ENCODE measurements at places on chromosomes 4 and X. TPM values are rescaled to one million over a fixed set of nuclear protein-coding genes. Genes with fewer than 3 reads are reported as not detected.

DNA sequence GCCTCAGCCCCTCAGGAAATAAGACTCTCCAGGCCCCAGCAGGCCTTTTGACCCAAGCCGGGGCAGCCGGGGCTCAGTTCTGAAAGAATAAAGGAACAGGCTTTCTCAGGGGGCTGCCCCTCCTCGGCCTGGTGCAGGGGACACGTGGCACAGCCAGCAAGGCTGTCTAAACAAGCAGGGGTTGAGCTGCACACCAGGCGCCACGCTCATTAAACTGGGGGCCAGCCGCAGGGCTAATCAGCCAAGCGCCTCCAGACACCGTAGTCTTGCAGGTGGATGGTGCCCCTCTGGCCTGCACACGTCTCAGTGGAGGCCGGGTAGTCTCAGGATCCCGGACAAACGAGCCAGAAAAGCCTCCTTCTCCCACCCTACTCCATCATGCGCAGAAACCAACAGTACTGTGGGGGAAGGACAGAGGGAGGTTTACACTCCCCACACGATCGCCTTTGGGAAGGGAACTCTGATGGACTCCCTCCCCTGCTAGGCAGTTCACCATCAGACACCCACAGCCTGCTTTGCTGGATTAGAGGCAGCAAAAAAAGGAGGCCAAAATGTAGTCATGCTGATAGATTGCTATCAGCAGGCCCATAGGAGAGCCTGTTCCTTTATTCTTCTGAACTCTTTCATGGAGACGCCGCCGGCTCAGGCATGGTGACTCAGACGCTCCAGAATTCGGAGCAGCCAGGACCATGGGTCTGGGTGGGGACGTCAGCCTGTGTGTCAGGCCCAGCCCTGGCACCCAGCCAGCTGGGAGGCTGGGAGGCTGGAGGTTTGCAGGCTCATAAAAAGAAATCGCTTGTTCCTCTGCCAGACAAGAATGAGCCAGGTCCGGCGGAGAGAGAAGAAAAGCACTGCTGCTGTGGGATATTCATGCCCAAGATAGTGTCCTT is 342.4 kb downstream of the BCOR start:
- DNase-seq = peak; percentile 75

Gene SUPT20HL1
- not detected for total RNA-seq

DNA sequence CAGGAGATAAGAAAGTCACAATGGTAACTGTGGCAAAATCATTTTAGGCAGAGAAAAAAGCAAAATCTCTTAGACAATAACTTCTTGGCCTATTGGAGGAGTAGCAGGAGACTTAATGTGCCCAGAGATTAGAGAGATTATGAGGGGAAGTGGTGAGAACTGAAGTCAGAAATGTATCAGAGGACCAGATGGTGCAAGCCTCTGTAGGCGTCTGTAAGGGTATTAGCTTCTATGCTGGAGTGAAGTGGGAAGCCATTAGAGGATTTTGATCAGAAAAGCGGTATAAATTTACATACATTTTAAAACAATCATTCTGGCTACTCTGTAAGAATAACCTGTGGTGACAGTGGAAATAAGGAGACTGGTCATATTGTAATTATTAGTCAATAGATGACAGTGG is 236.7 kb downstream of the FAT4 start:
- no peak for DNase-seq

DNA sequence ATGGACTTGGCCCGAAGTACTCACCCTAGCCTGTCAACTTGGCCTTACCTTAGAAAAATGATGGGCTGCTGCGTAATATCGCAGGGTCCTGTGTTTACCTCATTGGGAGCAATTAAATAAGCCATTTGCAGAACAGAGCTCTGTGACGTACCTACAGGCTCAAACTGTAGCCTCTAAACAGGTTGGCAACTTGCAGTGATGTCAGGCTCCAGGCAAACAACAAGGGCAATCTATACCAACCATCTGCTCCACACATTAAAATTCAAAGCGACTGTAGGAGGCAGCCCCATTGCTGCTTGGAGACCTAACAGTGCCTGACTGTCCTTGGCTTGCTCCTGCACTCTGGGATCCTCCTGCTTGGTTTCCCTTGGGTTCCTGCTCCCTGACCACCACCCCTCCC is 17.2 kb downstream of the VGLL1 start:
- no peak for DNase-seq

GRCh38 chr4:98510757-98511517 is 147.5 kb downstream of the TSPAN5 start:
- DNase-seq = no peak

DNA sequence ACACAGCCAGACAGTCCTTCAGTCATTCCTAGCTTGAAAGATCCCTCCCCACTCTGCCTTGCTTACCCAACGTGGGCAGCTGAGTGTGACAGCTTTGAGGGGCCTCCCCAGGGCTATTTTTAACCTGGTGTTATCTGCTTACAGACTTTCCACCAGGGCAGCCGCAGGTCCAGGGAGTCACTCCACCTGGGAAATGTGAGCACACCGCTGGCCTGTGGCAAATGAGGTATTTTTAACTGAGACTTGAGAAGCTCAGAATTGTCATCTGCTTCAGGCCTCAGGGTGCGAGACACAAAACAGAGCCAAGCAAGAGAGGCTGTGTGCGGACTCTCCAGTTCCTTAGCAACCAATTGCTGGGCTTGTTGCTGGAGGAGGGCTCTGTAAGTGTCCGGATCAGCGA is 13.0 kb downstream of the CORIN start:
- DNase-seq = no peak

Gene IQCM
- not detected for total RNA-seq

- no peak for DNase-seq
Measured at GRCh38 chr4:159416996-159417395, 314.1 kb downstream of the RAPGEF2 start.

GRCh38 chr4:81021142-81021944 is 9.2 kb upstream of the BMP3 start:
- DNase-seq = no peak

- peak; percentile 20 for DNase-seq
Measured at GRCh38 chrX:151359931-151360871, 36.8 kb upstream of the VMA21 start.

GRCh38 chr4:4866124-4866865 is 6.8 kb downstream of the MSX1 start:
- no peak for DNase-seq

GRCh38 chrX:79089896-79090584 is 54.4 kb upstream of the GPR174 start:
- no peak for DNase-seq

DNA sequence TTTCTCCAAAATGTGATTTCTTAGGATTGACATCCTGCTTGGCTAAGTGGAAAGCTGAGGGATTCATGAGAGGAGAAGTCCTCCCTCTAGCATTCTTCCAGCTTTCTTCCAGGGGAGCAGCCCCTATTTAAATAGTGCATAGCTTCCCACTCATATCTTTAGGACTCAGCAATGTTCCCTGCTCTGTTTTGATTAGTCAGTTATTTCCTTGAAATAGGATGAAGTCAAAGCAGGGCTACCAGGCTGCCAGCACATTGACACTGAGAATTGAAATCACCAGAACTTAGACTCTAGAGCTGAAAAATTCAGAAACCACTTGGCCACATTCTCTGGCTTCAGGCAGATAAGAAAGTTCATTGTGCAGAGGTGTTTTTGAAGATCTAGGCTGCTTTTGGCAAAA is 74.7 kb upstream of the SMAD1 start:
- DNase-seq = no peak

DNA sequence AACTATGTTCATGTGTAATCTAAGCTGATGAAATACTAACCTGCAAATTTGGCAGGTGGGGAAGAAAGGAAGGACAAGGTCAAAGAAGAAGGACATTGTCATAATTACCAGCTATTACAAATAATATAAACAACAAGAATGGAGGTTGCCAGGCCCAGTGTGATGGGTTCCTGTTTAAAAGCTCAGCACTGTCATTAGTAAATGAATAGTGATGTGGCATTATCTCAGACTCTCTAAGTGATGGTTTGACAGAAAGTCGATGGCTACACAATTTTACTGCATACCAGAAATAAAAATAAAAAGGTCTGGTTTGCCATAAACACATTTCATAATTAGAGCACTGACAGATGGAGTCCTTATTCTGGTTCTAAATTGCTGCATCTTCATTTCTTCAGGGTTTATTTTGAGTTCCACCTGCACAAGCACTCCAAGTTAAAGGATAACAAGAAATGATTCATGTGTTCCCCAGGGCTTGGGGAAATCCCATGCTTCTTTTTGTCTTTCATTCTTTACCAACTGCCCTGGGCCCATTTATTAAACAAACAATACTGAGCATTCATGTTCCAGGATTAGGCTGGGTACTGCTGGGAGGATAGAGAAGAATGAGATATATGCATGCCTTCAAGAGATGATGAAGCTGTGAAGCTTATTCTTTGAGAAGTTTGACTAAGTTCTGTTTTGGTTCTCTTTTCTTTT is 367.8 kb upstream of the RASGEF1B start:
- no peak for DNase-seq

DNA sequence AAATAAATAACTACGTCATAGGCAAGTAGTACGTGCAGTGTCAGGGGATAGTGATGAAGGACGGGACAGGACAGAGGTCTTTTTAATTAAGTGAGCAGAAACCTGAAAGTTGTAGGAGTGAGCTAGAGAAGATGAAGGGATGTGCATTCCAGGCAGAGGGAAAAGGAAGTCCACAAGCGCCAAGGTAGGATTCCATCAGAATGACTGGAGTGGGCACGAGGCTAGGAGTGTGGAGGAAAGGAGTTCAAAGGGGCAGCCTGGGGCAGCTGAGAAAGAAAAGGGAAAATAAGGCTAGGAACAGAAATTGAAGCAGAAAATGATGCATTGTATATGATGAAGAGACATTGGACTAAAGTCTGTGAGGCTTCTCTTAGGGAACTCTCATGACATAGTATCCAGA is 192.2 kb upstream of the TLL1 start:
- DNase-seq = no peak

DNA sequence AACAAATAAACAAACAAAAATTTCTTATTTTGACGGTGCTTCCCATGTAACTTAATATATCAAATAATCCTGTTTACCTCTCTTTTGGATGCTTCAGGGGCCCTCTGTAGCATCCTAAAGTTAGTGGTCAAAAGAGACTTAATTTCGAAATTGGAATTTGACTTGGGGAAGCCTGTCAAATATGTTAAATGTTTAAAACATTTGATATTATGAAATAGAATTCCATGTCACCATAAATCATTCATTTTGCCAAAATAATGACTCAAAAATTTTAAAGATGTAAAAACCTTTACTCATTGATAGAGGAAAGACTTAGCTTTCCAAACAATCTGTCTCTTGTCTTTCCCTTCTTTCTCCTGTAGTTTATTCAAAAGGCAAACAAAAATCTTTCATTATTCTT is 20.6 kb upstream of the TEX13A start:
- no peak for DNase-seq

Gene GNRHR
- total RNA-seq = not detected

GRCh38 chr4:87758270-87758669 is 41.1 kb upstream of the IBSP start:
- DNase-seq = no peak

DNA sequence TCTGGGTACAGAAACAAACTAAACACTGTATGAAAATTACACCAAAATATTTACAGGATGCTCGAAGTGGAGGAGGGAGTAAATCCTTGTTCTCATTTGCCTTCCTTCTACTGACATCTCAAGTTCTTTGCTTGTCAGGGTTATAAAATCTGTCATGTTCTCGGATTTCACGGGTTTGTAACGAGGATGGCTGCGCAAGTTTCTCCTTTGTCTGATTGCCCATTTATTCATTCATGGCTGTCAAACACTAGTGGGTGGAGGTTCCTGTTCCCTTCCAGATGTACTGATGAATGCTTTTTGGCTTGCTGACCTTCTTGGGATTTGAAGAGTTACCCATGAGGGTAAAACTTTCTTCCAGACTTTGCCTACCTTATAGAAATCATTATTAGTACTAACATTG is 206.9 kb downstream of the SPCS3 start:
- no peak for DNase-seq

DNA sequence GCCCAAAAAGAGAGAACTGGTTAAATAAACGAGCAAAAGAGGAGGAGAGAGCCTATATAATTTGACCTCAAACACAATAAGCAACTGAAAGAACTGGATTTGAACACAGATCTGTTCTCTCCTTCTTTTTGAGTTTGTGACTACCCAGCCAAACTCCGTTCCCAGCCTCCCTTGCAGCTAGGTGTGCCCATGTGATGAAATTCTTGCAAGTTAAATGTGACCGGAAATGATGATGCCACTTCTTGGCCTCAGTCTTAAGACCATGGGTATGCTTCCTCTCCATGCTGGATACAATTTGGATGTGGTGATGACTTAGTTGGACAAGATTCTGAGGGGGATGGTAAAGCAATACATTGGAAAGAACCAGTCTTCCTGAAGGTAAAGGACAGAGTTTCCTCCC is 204.1 kb downstream of the PTTG2 start:
- DNase-seq = no peak

Gene POU4F2
- total RNA-seq = not detected

GRCh38 chr4:31427691-31428090 is 707.5 kb downstream of the PCDH7 start:
- no peak for DNase-seq

GRCh38 chr4:182553653-182554052 is 310.5 kb downstream of the TENM3 start:
- no peak for DNase-seq

DNA sequence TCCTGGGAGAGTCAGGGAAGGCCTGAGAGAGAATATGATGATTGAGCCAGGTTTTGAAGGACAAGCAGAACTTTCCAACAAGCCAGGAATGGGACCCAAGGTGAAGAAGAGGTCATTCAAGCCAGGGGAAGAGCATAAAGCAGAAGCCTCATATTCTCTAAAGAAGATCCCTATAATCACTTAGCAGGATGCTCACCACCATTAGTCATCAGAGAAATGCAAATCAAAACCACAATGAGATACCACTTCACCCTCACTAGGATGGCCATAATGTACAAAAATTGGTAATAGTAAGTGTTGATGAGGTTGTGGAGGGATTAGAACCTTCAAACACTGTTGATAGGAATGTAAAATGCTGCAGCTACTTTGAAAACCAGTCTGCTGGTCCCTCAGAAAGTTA is 20.5 kb upstream of the SUPT20HL1 start:
- no peak for DNase-seq

Gene F8A1
- 16.9 TPM for total RNA-seq

GRCh38 chr4:2401610-2401983 is 16.8 kb downstream of the ZFYVE28 start:
- DNase-seq = no peak

- DNase-seq = no peak
Measured at GRCh38 chrX:18946157-18946556, 37.8 kb downstream of the PHKA2 start.

- DNase-seq = no peak
Measured at GRCh38 chr4:181138116-181138515, 1105.1 kb upstream of the TENM3 start.

Gene NDST4
- 0.37 TPM for total RNA-seq

GRCh38 chr4:168757500-168757899 is 252.6 kb downstream of the CBR4 start:
- DNase-seq = no peak
